Left ventricle myocardium superior (tissue), 1 donor: ENCODE measurements at places on chromosomes 2 and 18.

- no peak for DNase-seq
Observed at GRCh38 chr2:105754011-105754410, 9.3 kb downstream of the NCK2 start.

- no peak for DNase-seq
Observed at GRCh38 chr18:70431203-70431624, 142.4 kb downstream of the SOCS6 start.

GRCh38 chr2:69241093-69241492 is 145.9 kb downstream of the GFPT1 start:
- DNase-seq = no peak

GRCh38 chr2:236219411-236219810 is 44.8 kb downstream of the ASB18 start:
- DNase-seq = no peak

DNA sequence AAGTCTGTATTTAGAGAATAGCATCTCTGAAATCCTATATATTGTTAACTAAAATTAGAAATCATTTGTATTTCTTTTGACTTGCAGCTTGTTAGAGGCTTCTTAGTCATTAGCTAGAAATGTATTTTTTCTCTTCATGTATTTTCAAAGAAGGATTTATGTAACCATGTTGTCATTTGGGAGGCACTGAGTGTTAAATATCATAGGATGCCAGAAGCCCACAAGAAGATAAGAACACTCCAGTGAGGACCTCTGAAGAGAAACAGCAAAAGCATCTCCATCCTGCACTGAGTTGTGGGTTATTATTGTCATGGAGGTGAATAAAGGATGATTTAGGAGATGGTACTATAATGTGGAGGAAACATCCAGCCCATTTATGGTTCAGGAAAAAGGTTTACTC is 93.5 kb downstream of the UBE2E3 start:
- DNase-seq = no peak

- DNase-seq = no peak
Observed at GRCh38 chr18:8870528-8870927, 165.2 kb downstream of the MTCL1 start.
